ENCODE measurements at places on chromosomes 2 and 18.

DNA sequence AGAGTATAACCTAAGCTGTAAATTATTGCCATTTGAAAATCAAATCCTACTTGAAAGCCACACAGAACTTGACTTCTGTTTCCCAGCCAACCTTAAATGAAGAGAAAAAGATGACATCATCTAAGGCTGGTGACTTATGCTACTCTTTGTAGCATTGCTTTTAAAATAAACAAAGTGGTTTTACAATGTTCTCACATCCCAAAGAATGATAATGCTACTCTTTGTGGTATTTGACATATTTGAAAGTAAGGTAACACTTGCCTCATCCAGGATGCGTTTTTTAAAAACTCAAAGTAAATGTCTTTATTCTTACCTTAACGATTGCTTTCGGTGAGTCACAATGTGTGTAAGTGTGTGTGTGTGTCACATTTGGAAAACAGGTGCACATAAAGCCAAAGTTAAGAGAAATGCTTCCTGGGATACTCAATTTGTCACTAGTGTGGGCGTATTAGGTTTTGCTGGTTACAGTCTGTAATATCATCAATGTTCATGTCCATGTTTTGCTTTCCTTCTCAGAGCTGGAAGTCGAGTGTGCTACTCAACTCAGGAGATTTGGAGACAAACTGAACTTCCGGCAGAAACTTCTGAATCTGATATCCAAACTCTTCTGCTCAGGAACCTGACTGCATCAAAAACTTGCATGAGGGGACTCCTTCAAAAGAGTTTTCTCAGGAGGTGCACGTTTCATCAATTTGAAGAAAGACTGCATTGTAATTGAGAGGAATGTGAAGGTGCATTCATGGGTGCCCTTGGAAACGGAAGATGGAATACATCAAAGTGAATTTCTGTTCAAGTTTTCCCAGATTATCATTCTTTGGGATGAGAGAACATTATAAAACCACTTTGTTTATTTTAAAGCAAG is 2.6 kb downstream of the PMAIP1 start:
- DNase-seq, result no peak

- DNase-seq, result no peak
These were observed 27.9 kb downstream of the ITGAV start for GRCh38 chr2:186617771-186618170.

- DNase-seq, result no peak
These were observed 180.9 kb upstream of the GALNT5 start for GRCh38 chr2:157076526-157077161.

GRCh38 chr2:88038263-88039105 is 17.1 kb downstream of the KRCC1 start:
- DNase-seq, result peak; percentile 62

DNA sequence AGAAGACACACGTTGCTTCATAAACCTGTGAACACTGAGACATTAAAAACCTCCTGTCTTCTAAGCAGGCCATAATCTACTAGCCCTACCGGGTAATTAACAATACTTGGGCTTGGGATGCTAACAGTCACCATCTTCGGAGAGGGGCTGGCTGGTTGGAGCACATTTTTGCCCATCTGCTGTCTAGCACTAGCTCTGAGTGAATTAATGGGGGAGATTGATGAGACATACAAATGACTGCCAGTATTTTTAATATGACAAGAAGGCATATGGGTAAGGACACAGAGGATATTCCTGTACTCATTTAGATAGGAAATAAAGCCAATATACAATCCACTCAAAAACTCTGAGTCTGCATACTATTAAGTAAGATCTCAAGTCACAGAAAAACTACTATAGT is 651.6 kb upstream of the SOX11 start:
- DNase-seq, result no peak

DNA sequence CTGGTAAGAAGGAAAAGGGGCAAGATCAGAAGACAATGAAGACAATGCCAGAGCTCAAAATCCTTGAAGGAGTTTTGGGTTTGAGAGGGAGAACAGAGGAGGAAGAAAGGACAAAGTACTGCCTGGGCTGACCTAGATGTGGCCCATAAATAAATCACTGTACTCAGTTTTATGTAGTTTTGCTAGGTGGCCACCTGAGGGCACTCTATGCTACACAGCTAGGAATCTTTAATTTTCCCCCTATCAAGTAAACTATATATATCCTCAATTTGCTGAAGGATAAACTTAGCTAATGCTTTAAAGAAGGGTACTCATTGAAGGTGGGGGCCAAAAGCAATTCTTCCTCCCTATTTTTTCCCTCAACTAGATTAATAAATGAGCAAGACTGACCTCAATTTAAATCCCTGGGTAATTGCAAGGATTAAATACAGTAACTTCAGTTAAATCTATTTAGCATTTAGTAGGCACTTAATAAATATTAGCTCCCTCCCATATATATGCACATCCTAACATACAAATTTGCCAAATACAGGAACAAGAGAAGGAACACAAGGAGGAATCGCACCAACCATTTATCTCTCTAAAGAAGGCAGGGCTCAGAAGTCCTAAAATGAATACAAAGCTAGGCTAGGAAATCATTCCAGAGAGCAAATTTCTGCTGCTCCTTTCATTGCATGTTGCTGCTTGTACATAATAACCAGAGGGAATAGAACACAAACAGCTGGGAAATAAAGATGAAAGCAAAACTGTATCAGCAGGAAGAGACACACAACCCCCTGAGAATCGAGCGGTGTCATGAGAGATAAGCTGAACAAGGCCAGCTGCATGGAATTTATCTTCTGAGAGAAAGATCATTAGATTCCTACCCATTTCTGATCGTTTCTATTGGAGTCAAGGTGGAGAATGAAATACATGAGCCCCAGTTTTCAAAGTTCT is 540.1 kb downstream of the NRXN1 start:
- peak; percentile 29 for DNase-seq

Data from RWPE1 (cell line).